ENCODE measurements at places on chromosomes 3 and 15. TPM values are rescaled to one million over a fixed set of nuclear protein-coding genes. Genes with fewer than 3 reads are reported as not detected.

GRCh38 chr15:80259942-80260510, 8.0 kb upstream of the CTXND1 start:
- peaks cover 1% of the 10 kb centered on the region for H3K27me3 ChIP-seq
- no peak overlapping the region for H3K4me3 ChIP-seq
- no peaks in the 10 kb centered on the region for H3K4me1 ChIP-seq
- no peak overlapping the region for H3K27ac ChIP-seq

GOLGA8H gene
- 0.59 TPM for total RNA-seq

TP63 gene
- total RNA-seq, result 1.0 TPM

MYEF2 gene
- 45.9 TPM for total RNA-seq

GRCh38 chr15:74977599-74977998, 17.8 kb upstream of the SCAMP5 start:
- H3K4me3 ChIP-seq, result no peak overlapping the region
- H3K4me1 ChIP-seq, result peaks cover 22% of the 10 kb centered on the region
- H3K27me3 ChIP-seq, result peaks cover 2% of the 10 kb centered on the region

DNA sequence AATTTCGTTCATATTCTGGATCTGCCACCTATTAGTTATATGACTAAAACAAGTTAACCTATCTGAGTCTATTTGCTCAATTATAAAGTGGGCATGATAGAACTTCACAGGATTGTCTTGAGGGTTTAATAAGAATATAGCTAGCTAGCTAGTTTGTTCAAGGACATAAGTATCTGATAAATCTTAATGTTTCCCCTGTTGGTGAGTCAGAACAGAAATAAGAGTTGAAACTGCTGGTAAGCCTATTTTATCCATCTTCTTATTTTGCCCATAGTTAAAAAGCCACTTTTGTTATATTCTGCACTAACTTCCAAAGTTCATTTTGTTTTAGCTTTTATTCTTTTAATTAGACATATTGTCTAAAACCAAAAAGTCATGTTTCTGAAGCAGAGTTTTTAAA, 9.4 kb downstream of the SELENOT start:
- H3K36me3 ChIP-seq, result peaks cover 12% of the 10 kb centered on the region
- H3K27ac ChIP-seq, result no peak overlapping the region
- H3K4me3 ChIP-seq, result no peak overlapping the region
- H3K4me1 ChIP-seq, result peaks cover 23% of the 10 kb centered on the region

Measured in endothelial cell (in vitro differentiated cells).